Natural killer cell (primary cell): ENCODE measurements at places on chromosomes 5 and 9. TPM values are rescaled to one million over a fixed set of nuclear protein-coding genes. Genes with fewer than 3 reads are reported as not detected.

DNA sequence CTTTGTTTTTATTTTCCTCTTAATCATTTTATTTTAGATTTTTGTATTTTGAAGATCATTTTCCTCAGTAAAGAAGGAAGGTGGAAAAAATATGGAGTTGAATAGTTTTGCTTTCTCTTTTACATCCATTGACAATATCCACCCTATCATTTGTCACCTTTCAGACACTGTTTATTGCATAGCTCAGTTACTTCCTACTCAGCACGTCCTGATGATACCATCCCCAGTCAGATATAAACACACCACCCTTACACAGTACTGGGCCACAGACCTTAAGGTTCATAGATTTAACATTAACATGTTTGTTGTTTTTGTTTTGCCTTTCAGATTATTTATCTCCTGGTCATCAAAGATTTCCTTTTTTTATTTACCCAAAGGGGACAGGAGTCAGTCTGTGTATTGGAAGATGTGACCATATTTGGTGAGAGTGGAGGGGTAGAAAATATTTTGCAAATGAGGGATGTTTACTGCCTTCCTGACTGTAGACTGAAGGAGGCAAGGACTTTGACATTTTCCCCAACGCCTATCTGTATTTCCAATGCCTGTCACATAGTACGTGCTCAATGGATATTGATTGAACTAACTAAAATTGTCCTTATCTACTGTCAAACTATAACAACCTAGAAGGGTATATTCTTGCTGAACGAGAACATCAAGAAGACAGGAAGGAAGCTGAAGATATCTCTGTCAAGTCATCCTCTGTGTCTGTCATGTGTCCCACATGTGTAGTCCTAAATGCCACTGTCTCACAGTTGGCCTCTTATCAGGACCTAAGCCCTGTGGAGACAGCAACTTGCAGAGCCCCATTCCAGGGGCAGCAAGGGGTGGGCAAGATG is 15.6 kb downstream of the STX17 start:
- no peak for DNase-seq

GRCh38 chr5:9538504-9538903 is 7.4 kb downstream of the SEMA5A start:
- peak; percentile 6 for DNase-seq

DNA sequence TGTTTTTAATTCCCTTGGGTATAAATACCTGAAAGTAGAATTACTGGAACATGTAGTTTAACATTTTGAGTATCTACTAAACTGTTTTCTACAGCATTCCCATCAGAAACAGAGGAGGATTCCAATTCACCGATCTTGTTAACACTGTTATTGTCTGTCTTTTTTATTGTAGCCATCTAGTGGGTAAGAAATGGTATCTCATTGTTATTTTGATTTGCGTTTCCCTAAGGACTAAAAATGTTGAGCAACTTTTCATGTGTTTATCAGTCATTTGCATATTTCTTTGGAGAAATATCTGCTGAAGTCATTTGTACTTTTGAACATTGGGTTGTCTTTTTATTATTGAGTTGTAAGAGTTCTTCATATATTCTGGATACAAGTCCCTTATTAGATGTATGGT is 135.2 kb upstream of the NFIL3 start:
- no peak for DNase-seq

GRCh38 chr5:96726802-96727201 is 64.6 kb downstream of the CAST start:
- DNase-seq = no peak

- DNase-seq = no peak
Observed at GRCh38 chr5:56250011-56250410, 16.9 kb upstream of the ANKRD55 start.

- DNase-seq = no peak
Observed at GRCh38 chr9:79382458-79382857, 189.3 kb upstream of the TLE4 start.

DNA sequence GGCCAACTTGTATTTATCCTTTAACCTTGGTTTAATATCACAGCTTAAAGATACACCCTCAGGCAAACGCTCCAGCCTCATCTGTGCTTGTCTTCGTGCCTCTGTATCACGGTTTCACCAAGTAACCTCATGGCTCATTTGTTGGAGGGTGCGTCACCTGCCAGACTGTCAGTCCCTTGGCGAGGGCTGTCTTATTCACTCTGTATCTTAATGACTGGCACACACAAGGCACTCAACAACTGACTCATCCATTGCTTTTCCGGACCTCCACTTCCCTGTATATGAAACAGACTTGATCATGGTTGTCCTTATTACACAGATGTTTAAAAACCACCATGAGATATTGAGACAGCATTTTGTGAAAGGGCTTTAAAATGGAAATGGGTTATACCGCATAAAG is 28.0 kb downstream of the LCP2 start:
- DNase-seq = no peak

DNA sequence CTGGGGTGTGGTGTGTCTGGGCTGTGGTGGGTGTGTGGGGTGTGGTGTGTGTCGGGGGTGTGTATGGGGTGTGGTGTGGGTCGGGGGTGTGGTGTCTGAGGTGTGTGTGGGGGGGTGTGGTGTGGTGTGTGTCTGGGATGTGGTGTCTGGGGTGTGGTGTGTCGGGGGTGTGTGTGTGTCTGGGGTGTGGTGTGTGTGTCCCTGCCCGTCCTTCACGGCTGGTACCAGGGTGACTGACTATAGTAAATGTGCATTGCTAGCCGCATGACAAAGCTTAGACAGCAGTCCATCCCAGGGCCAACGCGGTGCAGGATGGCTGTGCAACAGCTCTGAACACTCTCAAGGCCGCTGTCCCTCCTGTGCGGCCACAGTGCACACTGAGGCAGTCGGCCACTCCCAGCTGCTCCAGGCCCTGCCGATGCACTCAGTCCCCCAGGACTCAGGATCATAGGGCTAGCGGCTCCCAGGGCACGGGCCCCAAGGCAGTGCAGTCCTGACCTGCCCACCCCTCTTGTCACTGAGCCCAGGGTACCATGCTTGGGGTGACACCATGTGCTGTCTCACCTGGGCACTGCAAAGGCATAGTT is 54.0 kb downstream of the SECISBP2 start:
- peak; percentile 65 for DNase-seq

DNA sequence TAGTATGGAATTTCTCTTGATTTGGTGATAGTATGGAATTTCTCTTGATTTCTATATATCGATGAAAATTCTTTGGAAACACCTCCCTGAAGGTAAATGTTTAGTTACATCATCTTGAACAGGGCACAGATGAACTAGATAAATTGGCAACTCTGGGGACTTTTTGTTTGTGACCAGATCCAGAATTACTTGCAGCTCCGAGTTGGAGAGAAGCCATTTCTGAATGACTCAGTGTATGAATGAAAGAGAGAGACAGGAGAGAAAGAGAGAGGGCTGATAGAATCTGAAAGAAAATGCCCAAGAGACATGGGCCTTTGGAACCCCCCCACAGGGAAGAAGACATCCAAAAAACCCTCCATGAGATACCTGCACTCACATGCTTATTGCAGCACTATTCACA is 14.1 kb downstream of the TNFSF15 start:
- DNase-seq = no peak

GRCh38 chr9:130857864-130858738 is 23.0 kb downstream of the ABL1 start:
- DNase-seq = no peak

DNA sequence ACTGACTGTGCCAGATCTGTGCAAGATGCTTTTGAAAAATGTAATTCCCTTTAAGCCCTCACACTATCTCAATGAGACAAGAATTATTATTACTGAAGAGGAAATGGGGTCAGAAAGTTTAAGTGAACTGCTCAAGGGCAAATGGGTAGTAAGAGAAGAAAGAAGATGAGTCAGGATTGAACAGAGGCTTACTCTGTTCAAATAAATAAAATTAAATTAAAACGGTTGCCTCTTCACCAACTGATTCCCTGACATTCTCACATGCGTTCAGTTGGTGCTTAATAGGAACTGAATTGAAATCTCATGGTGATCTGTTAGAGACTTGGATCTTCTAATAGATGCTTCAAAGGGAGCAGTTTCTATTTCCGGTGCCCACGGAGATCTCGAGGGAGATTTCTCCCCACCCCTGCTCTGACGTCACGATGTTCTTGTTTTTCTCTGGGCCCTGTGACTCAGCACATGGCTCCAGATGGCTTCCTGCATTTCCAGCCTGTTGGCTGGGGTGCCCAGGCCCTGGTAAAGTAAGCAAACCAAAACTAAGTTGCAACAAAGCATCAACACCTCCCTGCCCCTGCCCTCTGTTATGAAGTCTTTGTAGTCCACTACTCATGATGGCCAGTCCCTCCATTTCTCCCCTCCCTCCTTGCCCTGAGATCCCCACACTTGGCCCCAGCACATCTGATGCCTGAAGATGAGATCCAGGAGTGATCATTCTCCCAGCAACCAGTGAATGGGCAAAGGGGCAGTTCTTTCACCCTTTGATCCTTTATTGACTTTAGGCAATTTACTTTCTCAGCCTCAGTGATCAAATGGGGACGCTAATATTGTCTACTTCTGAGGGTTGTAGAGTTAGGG is 106.1 kb upstream of the CPEB4 start:
- DNase-seq = peak; percentile 79

- no peak for DNase-seq
Observed at GRCh38 chr9:134938346-134939079, 20.8 kb upstream of the FCN1 start.

- DNase-seq = no peak
Observed at GRCh38 chr5:5523066-5523505, 100.6 kb downstream of the ICE1 start.

DNA sequence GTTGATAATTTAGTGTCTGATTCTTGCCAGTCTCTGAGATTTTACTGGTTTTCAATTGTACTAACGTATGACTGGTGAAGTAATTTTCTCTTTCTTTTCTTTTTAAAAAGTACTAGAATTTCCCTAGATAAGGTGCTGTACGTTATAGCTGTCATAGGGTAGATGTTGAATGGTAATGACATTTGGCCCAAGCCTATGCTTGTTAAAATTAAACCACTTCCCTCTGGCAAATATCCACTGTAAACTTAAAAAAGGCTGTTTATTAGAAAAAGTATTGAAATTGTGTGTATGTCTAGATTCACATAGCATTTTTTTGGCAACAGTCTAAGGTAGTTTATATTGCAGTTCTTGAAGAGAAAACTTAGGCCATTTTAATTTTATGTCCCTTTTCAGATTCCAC is 97.6 kb downstream of the NNT start:
- no peak for DNase-seq

DROSHA gene
- total RNA-seq = 50.5 TPM

NCS1 gene
- 1.5 TPM for total RNA-seq

HAPLN1 gene
- not detected for total RNA-seq

LECT2 gene
- total RNA-seq = not detected

MCTP1 gene
- total RNA-seq = 15.1 TPM
